ENCODE measurements at places on chromosomes 2 and 18.

DNA sequence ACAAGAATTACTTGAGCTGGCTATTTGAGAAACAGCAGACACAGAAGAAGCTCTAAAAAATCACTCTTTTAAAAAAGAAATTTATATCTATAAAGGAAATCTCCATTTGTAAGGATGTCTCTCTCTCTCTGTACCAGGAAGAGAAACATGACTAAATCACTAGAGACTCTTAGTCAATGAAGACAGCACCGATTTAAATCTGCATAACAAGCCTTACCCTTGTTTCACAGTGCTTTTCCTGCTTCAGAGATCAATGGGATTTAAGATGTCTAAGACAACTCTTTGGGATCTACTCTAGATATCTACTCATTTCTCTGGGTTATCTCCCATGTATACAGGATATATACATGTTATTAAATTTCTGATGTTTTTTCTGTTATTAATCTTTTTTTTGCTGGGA lies 359.2 kb upstream of the RND3 start:
- no peak for DNase-seq

DNA sequence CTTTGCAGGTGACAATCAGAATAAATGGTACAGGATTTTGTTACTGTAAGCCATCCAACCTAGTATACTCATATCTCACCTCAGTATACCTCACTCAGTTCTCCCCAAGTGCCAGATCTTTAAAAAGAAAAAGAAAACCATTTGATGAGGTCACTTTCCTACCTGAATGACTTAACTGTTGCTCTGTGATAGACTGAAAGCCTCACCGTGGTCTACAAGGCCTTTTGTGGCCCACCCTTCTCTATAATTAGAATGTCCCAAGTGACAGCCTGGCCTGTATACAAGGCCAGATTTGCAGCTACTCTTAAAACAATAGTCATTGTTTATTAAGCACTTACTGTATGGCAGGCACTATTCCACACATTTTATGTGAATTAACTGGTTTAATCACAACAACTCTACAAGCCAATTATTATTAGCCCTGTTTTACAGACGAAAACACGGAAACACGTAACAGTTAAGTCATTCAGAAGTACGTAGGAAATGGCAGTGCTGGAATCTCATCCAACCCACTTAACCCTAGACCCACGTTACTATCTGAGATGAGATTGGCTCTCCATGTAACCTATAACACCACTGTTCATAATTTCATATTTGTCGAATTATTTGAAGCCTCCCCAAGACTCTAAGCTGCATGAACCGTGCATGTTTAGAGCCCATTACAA lies 28.3 kb downstream of the PKP4 start:
- DNase-seq = no peak

- DNase-seq = no peak
Measured at GRCh38 chr2:94990956-94991355, 34.6 kb upstream of the MAL start.

DNA sequence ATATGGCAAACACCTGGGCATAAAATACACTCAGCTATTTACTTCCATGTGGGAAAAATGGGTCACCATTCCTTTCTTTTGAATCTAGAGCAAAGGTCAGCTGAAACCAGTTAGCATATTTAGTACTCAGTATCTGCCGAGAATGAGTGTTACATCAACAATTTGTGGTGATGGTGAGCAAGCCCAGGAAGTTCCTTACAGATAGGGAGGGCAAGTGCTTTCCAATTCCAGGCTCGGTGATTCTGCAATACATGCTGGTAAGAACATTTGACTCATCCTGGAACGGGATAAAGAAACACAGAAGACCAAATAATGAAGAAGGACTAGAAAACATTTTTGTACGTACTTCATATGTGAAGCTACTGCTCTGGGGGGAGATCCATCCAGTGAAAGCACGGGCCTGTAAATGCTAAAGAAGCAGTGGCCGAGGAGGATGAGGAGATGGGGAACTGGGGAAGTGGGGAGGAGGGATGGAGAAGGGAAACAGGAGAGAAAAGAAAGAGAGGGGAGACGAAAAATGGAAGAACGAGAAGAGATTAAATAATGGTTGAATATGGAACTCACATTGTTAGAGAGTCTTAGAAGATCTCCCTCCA lies 251.9 kb downstream of the TTC32 start:
- DNase-seq = no peak

DNA sequence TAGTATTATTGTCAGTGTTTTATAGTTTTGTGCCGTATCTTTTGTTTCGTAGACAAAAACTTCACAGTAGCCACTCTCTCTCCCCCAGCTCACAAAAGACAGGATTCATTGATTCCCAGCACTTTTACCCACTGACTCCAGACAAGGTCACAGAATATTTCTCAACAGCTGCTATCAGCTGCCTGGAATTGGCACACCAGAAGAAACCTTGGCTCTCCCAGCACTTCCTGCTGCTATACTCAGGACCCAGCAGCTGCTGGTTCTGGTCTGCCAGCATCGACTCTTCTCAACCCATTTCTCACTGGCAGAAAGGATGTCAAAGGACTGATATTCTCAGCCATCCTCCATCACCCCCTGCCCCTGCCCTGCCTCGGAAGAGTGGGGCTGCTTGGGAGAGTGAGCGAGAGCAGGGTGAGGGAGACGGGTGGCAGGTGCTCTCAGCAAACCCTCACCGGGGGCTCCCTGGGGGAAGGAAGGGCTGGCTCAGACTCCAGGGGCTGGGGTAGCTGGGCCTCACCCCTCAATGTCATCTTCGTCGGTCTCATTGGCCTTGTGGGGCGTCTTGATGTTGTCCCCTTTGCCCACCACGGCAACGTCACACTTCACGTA lies 6.1 kb upstream of the OTOF start:
- DNase-seq = no peak

DNA sequence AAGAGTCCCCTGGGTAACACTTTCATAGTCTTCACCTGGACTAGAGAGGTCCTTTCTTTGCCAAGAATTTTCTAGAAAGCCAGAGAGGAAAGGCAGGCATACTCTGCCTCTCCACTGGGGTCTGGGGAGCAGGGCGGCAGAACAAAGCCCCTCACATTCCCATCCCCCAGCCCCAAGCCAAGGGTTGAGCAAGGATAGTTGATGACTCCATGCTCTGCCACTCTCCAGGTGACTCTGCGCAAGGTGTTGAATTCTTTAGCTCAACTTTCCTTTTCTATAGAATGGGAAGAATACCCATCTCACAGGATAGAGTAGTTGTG lies 2.9 kb upstream of the GDF7 start:
- DNase-seq = no peak

DNA sequence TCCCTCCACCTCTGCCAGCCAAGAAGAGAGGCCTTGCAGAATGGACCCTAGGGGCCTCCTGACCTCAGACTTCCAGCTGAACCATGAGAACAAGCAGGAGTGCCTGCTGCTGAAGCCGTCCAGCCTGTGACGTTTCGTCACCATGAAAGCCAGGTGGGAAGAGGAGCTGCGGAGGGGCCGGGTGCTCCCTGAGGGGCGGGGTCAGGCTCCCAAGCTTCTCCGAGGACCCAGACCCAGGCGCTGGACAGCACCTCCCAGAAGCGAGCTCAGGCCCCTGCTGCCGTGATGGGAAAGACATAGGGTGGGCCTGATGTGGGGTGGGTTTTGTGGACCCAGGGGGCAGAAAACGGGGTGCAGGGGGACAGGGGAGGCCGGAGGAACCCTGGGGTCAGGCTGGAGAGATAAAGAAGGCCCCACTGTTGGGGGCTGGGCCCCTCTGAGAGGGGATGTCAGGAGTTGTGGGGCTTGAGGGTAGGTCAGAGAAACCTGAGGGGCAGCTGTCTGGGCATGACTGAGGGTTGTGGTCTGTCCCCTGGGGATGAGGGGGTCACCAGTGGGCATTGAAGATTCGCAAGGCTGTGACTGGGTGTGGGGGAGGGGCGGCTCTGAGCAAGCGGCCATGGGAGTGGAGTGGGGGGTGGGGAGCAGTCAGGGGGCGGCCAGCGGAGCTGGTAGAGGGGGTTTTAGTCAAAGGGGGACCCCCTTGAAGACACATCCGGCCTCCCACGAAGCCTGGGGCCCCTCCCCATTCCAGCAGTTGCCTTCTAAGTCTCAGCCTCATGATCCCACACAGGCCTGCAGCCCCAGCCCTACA lies 73.4 kb upstream of the ODC1 start:
- no peak for DNase-seq

All from stimulated activated CD4-positive, alpha-beta T cell treated with anti-CD3 and anti-CD28 coated beads, Interleukin-1b, Interleukin-23, amount 100 ng/mL, for 24 hours (primary cell).